Right ventricle myocardium superior (tissue), 1 donor: ENCODE measurements at places on chromosomes 4 and X. TPM values are rescaled to one million over a fixed set of nuclear protein-coding genes. Genes with fewer than 3 reads are reported as not detected.

GRCh38 chr4:74370912-74371311, 6.0 kb downstream of the EREG start:
- DNase-seq = no peak

DNA sequence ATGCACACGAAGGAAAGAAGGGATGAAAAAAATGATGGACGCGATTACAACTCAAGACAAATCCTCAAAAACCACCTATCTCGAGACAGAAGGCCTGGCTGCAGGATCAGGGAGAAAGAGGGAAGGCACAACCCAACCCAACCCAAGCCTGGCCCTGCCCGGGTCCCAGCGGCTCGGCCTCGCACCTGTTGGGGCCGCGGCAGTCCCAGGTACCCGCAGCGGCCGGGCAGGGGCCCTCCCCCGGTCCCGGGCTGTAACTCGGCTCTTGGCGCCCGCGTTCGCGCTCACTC, 464 bp downstream of the RASGEF1B start:
- no peak for DNase-seq

GRCh38 chr4:100420571-100420970, 97.3 kb downstream of the EMCN start:
- DNase-seq = no peak

The PITX2 gene
- total RNA-seq = not detected

The GAGE2A gene
- total RNA-seq = not detected
